Fibroblast of the aortic adventitia (primary cell): ENCODE measurements at places on chromosomes 11 and 22. TPM values are rescaled to one million over a fixed set of nuclear protein-coding genes. Genes with fewer than 3 reads are reported as not detected.

Gene GUCY1A2
- total RNA-seq = 1.1 and 1.6 TPM in 2 replicates

Gene OR5AK2
- not detected in 2 replicates for total RNA-seq

Gene OR52E8
- total RNA-seq = not detected in 2 replicates

Gene RRM1
- total RNA-seq = 71.1 and 158 TPM in 2 replicates

Gene LDHAL6A
- total RNA-seq = not detected in 2 replicates

Gene TMEM86A
- 0.27 and 9.6 TPM in 2 replicates for total RNA-seq

Gene UPK3A
- total RNA-seq = not detected in 2 replicates

Gene OPCML
- total RNA-seq = 0.18 and 0.82 TPM in 2 replicates

Gene C11orf97
- total RNA-seq = not detected in 2 replicates

Gene CD3D
- not detected in 2 replicates for total RNA-seq
